ENCODE measurements at places on chromosomes 4 and X.

- DNase-seq: no peak
Measured at GRCh38 chrX:56233100-56233499, 944 bp downstream of the KLF8 start.

- DNase-seq: no peak
Measured at GRCh38 chr4:110412354-110413065, 63.4 kb upstream of the ENPEP start.

DNA sequence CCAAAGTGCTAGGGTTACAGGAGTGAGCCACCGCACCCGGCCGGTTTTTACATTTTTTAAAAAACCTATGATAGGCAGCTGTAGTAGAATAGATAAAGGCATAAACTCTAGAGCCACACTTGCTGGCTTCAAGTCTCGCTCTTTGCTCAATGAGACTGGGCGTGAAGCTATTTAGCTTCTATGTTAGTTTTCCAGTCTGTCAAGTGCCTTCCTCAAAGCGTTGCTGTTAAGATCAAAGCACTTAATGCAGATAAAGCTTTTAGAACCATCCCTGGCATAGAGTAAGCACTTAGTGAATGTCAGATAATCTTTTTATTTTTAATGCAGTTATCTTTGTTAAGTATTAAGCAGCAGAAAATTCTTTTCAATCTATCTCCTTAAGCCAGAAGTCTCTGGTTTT, 42.0 kb upstream of the BMPR1B start:
- no peak for DNase-seq

- no peak for DNase-seq
Measured at GRCh38 chr4:1177274-1178141, 5.1 kb upstream of the SPON2 start.

DNA sequence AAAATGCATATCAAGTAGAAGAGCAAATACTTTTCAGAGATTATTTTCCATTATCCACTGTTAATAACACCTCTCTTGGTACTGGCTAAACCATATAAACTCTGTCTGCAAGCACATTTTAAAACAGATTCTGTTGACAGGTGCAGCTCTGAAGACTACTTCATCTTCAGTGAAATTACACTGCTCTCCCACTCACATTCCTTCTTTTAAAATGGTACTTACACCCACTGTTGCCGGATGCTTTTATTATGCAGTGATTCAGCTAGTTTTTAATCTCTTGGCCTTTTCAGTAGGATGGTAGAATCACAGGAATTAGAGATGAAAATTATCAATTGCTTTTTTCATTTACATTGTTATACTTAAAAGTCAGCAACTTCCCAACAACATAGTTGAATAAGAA, 381.6 kb downstream of the GASK1B start:
- DNase-seq: no peak

DNA sequence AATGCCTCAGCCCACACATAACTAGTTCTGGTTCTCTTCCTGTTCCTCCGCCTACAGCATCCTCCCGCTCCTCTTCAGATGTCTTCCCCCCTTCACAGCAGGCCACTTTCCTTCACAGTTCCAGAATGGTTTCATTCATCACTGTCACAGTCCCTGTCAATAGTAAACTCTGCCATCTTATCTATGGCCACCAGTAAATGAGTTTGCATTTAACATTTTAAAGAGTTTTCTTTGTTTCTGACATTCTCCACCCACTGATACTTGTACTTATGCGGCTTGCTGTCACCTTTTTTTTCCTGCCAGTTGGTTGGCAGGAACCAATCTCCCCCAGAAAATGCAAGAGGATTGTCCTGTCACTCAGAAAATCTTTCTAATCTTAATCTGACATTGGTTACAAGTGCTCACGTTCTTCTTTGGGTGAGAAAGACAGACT, 114.1 kb downstream of the GLUD2 start:
- DNase-seq: no peak

DNA sequence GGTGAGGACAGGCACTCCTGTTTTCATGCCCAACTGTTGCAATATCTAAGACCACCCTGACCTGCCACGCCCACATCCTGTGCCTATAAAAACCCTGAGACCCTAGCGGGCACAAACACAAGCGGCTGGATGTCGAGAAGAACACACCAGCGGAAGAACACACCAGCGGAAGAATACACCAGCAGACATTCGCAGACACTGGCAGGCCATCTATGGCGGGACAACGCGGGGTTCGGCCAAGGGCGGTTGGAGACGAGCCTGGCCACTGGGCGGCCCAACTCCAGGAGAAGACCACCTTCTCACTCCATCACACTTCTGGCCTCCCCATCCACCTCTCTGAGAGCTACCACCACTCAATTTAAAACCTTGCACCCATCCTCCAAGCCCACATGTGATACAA, 361.4 kb downstream of the FAT4 start:
- no peak for DNase-seq

GRCh38 chrX:21960569-21961541, 20.3 kb downstream of the SMS start:
- no peak for DNase-seq

DNA sequence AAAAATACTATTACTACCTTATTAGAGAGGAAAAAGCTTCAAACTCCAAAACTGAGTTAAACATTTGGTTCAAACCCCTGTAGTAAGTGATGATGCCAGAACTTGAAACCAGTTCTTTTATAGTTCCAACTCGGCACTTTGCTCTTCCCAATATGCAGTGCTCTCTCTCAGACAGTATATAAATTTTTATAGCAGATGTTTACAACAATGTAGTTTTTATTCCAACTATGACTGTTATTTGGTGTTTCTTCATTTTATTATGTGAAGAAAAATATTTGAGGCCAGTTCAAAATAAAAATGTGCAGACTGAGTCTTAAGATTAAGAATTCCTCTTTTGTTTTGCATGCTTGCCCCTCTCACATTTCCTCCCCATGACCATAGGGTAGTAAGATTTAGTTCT, 2.9 kb upstream of the PPP4R3C start:
- no peak for DNase-seq

DNA sequence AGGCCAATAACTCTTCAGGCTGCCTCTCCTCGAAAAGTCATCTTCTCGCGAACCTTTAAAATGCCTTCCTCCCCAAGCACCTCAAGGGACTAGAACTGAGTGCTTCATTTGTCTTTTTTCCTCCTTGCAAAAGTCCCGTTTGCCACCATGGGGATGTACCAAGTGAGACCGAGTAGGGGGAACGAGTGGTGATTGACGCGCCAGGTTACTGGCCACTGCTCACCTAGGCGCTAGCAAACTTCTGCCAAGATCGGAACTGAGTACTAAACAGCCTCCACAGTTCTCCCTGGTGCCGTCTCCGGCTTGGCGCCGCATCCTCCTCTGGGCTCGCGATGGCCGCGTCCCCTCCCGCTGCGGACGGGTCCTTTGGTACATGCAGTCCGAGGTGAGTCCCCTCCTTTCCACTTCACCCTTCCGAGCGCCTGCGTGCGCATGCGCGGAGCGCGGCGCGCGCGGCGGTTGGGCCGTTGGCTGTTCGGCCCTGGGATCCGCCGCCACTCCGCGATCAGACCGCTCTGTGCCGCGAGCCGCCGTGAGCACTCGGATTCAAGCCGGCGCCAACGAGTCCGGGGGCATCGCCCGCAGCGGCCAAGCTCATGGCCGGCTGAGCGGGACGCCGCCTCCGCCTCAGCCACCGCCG, at the start of gene CDK16:
TSS of gene CDK16 (plus strand) at position 402 of the 640 bp plus-strand sequence. CDS start 4,877 bp downstream, outside the sequence.
- peak; percentile 82 for DNase-seq

DNA sequence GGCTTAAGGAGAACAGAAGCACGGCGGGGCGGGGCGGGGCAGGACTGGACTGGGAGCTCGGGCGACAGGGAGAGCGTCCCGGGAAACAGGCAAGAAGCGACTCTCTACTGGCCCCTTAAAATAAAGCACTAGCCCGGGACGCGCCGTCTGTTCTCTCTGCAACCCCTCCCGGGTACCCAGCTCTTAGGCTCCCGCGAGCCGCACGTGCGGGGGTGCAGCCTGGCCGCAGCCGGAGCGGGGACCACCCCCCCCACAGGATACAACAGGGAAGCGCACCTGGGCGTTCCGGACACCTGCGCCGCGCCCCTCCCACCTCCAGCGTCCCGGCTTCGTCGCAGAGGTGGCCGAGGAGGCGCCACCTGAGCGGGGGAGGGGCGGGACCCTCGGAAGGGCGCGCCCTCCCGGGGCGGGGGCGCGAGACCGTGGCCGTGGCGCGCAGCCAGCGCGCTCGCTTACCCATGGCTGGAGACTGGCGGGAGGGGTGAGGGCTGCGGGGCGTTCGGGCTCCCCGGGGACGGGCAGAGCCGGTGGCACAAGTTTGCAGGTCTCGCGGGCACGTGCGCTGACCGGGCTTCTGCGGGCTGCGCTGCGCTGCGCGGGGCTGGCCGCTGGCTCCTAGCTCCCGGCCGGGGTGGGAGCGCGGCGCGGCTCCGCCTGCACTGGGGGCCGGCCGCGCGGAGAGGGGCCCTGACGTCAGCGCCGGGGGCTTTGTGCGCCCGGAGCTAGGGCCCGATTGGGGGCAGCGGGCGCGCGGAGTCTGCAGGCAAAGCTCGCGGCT, 91.5 kb downstream of the GEMIN8 start:
- DNase-seq: peak; percentile 16

DNA sequence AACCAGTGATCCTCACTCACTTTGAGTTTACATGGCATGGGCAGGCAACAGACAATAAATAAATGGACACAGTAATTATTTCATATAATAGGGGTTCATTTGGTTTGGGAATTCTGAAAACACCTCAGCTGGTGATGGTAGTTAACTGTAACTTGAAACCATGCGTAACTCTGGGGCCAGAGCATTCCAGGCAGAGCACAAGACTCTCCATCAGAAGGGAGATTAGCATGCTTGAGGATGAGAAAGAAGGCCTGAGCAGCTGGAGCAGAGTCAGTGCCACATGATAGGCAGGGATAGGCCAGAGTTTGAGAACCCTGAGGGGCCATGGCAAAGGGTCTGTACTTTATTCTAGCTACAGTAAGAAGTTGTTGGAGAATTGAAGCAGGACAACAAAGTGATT, 56.3 kb upstream of the CXCL8 start:
- DNase-seq: no peak

GRCh38 chrX:44669626-44670025, 127.0 kb upstream of the FUNDC1 start:
- DNase-seq: no peak

DNA sequence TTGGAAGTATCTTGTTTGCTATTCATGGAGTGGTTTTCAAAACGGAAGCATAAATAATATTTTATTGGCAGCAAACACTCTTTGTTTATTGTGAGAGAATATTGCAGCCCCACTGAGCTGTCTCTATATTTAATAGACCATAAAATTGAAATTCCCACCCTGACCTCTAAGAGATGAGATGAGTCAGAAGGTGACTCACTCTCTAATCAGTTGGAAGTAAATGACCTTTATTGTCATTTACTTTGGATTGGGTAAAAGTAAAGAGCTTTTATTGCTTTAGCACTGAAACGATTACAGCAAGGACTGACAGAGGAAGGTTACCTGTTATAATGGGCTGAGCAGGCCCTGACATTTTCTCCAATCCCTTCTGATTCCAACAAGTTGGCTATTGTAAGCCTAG, 55.0 kb downstream of the SYTL5 start:
- peak; percentile 2 for DNase-seq

- DNase-seq: no peak
Measured at GRCh38 chr4:101128473-101128872, 218.9 kb downstream of the PPP3CA start.

DNA sequence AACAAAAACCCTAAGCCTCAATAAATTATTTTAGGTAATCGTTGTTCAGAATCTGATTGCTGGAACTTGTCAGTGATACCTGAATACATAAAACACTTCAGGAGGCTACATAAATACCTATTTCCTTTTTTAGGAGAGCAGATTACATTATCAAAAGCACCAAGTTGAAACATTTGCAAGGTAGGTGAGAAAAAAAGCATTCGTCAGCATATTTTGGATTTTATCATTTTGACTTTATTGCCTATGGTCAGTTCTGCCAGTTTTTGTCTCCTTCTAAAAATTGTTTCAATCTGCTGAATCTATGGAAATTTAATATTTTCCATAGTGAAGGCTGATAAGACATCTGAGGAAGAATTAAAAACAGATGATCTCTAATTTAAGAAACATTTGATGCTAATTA, 16.5 kb upstream of the MAD2L1 start:
- no peak for DNase-seq

- DNase-seq: no peak
Measured at GRCh38 chr4:119189638-119190037, 22.9 kb upstream of the USP53 start.

DNA sequence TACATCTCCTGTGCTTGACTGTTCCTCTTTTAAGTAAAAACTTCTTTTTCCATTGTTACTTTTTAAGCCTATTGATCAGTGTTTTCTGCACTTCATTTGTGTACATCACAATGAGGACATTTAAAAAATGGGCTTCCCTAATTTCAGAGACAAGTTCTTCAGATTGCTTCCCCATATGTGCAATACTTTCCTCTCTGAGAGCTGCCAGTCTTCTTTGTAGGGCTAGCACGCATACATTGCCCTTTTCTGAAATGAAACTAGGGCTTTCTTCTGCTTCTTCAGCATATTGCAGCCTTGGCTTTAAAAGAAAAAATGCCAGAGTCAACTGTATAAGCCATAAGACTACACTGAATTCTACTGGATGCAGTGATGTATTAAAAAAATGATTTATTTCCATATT, 37.8 kb downstream of the FAT4 start:
- DNase-seq: no peak

DNA sequence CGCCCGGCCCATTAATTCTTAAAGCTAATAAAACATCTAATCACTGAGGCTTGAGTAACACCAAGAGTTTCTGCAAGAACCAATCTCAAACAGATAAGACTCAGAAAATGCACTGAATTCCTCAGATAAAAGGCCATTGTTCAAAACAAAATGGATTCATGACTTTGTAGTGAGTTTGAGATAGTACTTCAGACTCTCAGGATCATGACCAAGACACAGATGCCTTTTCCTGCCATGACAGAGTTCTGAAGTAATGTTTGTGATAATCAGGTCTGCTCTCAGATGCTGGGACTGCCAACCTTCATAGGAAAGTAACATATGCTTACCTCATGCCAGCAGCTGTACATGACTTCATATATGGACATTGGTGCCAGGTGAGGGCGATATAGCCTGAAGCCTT, 54.6 kb downstream of the NIPAL1 start:
- DNase-seq: no peak

GRCh38 chrX:30590368-30590767, 12.8 kb upstream of the TASL start:
- no peak for DNase-seq

DNA sequence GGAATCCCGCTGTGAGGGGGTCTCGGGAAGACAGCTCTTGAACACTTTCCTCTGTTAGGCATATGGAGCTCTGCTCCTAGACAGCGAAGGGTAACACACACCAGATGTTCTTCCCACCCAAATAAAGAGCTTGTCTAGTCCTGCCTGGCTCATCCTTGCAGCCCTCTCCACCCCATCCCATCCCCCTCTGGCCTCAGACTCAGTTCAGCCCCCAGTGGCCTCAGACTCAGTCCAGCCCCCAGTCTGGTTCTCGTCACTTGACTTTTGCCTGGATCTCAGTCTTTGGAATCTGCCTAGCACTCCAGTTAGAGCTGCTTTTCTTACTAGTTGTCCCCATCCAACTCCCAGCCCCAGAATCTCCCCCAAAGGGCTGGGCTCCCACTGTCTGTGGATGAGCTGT, 14.9 kb downstream of the RAB33A start:
- no peak for DNase-seq

GRCh38 chr4:41504167-41504818, 33.7 kb upstream of the LIMCH1 start:
- DNase-seq: no peak
